Cardiac muscle cell (in vitro differentiated cells and primary cell): ENCODE measurements at places on chromosomes 3 and 15. TPM values are rescaled to one million over a fixed set of nuclear protein-coding genes. Genes with fewer than 3 reads are reported as not detected.

KIF7 gene
- total RNA-seq, result 24.4 and 33.8 TPM in 2 replicates

KY gene
- total RNA-seq, result 0.46 and 1.2 TPM in 2 replicates

SUSD5 gene
- 4.3 and 7.1 TPM in 2 replicates for total RNA-seq

CFAP100 gene
- total RNA-seq, result not detected in 2 replicates

CNTN3 gene
- 0.09 and 0.18 TPM in 2 replicates for total RNA-seq

GPR149 gene
- total RNA-seq, result not detected in 2 replicates

ZMAT3 gene
- total RNA-seq, result 4.8 and 7.6 TPM in 2 replicates

GOLGA6L9 gene
- total RNA-seq, result 6.7 and 30.1 TPM in 2 replicates

PRR20G gene
- not detected in 2 replicates for total RNA-seq

TNFAIP8L3 gene
- total RNA-seq, result not detected in 2 replicates

GPR62 gene
- 0.42 and 1.1 TPM in 2 replicates for total RNA-seq

HGD gene
- total RNA-seq, result 0.39 TPM in 1 of 2 replicates, not detected in the other
